ENCODE measurements at places on chromosomes 5 and 9.
A peak's percentile ranks its signal among the peaks of the same experiment; 100 is the strongest.

DNA sequence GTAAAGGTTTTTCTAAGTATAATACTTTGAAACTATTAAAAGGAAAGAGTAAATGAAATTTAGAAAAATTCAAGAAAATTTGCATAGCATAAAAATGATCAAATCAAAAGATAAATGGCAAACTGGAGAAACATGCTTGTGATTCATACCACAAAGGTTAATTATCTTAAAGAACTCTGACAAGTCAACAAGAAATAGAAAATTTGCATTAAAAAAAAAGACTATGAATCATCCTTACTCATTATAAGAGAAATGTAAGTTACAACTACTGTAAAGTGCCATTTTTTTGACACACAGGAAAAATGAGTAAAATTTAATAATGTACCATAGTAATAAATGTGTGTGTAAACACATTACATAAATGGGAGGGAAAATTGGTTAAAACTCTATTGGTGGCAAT lies 624.4 kb upstream of the C9orf72 start:
- DNase-seq = no peak

- no peak for DNase-seq
These were observed 8.4 kb downstream of the UBAC1 start for GRCh38 chr9:135952664-135953206.

DNA sequence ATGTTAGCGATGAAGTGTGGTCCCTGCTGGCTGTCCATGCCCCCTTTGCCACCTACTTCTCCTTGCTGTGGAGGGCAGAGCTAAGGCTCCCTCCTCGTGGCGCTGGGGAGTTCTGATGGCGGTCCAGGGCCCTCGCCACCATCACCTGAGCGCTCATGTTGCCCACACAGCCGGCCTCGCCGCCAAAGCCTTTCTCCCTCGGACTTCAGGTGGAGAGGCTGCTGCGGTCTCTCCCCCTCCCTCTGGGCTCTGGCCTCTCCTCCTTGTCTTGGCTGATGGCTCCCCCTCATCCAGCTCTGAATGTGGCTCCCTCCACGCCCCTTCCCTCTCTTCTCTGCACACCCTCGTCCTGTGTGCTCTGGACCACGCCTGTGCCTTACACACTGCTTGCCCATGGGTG lies 14.5 kb upstream of the LPCAT1 start:
- DNase-seq = no peak

GRCh38 chr5:76351176-76351575 lies 51.9 kb upstream of the IQGAP2 start:
- no peak for DNase-seq

- no peak for DNase-seq
These were observed 1.5 kb downstream of the RNF44 start for GRCh38 chr5:176535664-176536131.

DNA sequence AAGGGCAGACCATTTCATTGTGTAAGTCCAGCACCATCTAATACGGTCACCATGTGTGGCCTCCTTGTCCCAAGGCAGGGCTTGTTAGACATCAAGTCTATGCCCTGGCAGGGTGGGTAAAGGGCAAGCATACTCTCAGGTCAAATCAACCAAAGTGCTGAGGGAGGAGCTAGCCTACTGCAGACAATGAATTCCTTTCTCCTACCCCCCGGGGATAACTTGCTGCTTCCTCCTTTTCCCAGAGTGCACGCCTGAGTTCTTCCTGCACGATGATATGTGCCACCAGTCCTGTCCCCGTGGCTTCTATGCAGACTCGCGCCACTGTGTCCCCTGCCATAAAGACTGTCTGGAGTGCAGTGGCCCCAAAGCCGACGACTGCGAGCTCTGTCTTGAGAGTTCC lies 71.4 kb downstream of the RFK start:
- DNase-seq = peak; percentile 7

DNA sequence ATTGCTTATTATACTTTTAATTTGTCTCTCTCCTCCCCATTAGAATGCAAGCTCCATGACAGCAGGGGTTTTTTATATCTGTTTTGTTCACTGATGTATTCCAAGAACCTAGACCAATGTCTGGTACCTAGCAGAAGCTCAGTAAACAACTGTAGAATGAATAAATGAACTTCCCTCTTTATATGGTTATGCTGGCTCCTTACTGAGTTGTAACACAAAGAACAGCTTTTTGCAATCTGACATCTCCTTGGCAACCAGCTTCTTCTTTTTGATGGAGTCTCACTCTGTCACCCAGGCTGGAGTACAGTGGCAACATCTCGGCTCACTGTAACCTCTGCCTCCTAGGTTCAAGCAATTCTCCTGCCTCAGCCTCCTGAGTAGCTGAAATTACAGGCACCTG lies 13.6 kb downstream of the TRMO start:
- DNase-seq = no peak

GRCh38 chr5:16757989-16758501 lies 141.2 kb upstream of the RETREG1 start:
- no peak for DNase-seq

DNA sequence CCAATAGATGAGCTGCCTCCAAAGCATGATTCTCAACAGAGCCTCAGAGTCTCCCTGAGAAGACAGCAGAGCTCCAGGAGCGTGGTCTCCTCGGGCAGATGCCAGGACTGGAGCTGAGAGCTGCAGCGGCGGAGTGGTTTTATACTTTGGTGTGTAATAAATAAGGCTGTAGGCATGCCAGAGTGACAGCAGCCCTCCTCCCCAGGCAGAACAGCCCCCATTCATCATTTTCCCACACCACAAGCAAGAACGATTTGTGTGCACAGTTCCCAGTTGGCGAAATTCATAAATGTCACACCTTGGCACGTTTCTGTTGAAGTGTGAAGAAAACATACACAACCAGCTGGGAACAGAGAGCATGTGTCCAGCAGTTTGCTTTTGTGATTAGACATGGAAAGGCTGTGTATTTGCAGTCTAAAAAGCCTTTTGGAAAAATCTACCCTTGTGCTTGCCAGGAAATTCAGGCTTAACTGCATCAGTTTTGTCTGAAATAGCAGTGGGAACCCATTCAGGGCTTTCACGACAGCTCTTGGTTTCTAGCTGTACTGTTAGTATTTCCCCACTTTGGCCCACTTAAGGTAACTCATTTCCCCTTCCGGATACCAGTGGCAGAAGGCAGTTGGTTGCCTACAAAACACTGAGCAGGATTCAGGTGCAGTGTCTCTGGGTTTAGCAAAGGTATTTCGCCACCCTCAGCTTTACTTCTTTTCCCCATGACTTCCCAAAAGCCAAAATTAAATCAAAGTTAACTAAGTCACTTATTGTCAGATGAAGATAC lies at the start of gene C1QTNF3:
Gene C1QTNF3 (minus strand): TSS at position 115 of the 778 bp plus-strand sequence. CDS start 88 bp downstream, at position 27.
- DNase-seq = no peak

- DNase-seq = no peak
These were observed 66.3 kb upstream of the TNFAIP8 start for GRCh38 chr5:119289438-119290044.

DNA sequence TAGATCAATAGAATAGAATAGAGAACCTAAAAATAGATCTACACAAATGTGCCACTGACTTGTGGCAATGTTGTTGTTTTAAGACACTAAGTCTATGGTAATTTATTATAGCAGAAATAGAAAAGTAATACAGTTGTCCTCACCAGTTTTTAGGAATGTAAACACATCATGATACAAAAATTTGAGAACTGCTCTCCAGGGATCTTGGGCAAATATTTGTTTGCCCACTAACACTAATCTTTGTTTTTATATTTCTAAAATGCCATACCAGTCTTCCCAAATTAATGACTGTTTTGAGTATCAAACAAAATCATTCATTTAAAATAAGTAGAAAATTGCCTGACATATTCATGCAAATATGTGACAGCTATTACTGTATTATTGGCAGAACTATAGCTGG lies 297.6 kb downstream of the BRINP1 start:
- DNase-seq = no peak

GRCh38 chr9:5626727-5627634 lies 1.9 kb upstream of the RIC1 start:
- DNase-seq = peak; percentile 88

- DNase-seq = no peak
These were observed 22.1 kb downstream of the WNK2 start for GRCh38 chr9:93205896-93206575.
